Naive thymus-derived CD8-positive, alpha-beta T cell (primary cell): ENCODE measurements at places on chromosomes 2 and 18.

DNA sequence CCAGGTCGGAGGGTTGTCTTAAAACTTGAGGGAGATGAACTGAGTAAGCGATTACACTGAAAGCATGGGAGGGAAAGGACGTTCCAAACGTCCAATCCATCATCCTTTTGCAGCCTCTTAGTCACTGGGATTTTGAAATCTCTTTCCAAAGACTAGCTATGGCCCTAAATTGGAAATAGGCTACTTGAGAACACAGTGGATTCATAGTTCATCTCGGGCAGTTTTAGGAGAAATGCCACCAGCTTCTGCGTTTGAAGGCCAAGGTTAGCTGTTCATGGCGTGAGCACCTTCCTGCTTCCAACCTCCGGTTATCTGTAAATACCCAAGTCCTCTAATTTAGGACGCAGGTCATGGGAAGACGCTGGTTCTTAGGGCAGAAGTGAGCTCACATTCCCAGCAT is 821 bp upstream of the EML6 start:
- DNase-seq = no peak

GRCh38 chr2:146392186-146392585 is 1452.6 kb upstream of the ACVR2A start:
- no peak for DNase-seq

DNA sequence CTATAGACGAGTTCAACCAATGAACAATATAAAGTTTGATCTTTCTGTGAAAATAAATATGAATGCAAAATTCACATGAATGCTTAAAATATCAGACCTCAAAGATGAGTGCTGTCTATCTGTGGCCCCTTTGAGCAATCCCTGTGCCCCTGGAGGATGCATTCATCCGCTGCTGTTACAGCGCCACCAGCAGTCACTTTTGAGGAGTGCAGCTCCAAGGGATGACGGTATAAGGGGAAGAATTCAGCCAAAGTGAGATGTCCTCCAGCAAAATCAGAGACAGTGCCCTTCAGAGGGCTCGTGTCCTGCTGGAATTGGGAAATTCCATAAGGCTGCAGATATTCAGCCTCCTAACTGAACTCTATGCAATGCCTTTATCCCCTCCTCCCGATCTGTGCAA is 12.0 kb upstream of the CHRNA1 start:
- no peak for DNase-seq

DNA sequence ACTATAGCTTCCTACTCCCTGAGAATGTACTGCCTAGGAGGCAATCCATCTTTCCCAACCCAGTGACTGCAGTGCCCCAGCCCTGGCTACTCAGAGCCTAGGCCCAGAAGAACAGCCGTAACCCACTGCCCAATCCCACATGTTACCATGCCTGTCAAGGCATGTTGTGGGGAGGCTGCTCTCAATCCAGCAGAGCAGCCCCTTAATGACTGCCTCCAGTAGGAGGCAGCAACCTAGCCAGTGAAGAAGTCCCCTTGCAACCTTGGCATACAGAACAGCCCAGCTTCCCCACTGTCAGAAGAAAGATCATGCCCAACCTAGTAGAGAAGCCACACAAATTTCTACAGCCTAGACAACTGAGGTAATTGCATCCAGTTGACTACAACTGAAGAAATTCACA is 44.2 kb upstream of the CDH7 start:
- DNase-seq = no peak

GRCh38 chr2:235734688-235735231 is 240.9 kb downstream of the AGAP1 start:
- no peak for DNase-seq

DNA sequence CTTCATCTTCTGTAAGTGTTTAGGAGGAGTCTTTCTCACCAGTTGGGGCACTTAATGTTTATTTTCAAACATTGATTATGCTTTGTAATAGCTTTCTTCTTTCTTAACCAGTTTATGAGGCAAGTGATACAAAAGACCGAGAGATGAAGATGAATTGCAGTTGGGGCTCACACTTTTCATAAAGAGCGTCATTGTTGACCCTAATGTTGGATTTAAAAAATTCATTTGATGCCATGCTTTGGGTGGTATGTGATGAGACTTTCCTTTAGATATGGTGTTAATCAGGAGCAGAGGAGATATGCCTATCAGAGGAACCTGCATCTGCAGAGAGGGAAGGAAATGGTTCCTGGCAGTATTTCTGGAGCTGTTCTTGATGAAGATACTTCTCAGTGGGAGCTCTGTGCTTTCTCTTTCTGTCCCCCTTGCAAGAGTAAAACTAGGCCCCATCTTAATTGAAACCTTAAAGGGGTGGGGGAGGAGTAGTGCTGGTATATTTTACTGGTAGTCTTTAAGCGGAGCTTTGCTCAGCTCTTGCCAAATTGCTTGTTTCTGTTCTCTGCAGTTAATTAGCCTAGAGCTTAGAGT is 2.3 kb downstream of the EML4 start:
- DNase-seq = no peak

GRCh38 chr2:64873472-64873924 is 115.7 kb upstream of the SLC1A4 start:
- peak; percentile 77 for DNase-seq

DNA sequence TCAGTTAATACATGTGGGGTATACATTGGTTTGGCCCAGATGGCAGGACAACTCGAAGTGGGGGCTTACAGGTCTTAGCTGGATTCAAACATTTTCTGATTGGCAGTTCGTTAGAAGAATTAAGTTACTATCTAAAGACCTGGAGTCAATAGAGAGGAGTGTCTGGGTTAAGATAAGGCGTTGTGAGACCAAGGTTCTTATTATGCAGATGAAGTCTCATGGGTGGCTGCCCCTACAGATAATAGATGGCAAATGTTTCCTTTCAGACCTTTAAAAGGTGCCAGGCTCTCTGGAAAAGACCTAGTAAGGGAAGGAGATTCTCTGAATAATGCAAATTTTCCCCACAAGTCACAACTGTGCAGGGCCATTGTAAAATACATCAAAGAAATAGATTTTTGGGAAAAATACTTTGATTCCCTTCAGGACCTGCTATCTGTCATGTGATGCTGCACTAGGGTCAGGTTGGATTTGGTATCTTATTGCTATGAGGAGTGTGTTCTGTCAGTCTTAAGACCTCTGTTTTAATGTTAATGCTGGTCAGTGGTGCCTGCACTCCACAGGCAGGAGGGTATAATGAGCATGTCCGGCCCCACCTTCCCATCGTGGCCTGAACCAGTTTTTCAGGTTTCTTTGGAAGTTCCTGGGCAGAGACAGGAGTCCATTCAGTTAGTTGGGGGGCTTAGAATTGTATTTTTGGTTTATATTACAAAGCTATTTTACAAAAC is 14.3 kb upstream of the MC5R start:
- no peak for DNase-seq
